ENCODE measurements at places on chromosomes 4 and X.

GRCh38 chr4:42543762-42544161 is 113.1 kb downstream of the ATP8A1 start:
- DNase-seq, result no peak

GRCh38 chr4:11632025-11632424 is 203.3 kb upstream of the HS3ST1 start:
- DNase-seq, result no peak

DNA sequence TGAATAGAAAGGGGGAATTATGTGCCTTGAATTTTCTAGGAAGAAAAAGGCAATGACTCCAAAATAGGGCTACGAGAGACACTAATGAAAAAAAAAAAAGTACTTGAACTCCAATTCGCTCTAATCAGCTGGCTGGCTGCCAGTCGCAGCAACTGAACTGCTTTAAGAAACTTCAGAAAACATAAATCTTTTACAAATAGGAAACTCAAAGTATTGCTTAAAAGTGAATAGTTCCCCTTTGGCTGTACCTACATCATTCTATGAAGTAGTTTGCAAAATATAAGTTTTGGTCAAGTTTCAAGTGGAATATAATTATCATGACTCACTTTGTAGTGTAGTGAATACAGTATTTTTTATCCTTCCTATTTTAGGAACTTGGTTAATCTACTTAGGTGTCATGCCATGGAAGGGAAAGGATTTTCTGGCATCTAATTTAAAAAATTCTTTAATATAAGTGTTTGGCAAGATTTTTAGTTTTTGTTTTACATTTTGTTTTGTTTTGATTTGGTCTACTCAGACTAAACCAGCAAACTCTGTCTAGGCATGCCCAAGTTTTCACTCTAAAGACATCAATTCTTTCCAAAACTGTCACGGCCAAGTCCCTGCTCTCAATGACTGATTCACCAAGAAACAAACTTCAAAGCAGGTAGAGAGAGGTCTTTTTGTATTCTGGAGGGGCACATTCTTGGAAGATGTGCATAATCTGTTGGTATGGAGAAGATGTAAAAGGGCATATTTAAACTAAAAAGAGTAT is 382.4 kb upstream of the GALNT7 start:
- no peak for DNase-seq

DNA sequence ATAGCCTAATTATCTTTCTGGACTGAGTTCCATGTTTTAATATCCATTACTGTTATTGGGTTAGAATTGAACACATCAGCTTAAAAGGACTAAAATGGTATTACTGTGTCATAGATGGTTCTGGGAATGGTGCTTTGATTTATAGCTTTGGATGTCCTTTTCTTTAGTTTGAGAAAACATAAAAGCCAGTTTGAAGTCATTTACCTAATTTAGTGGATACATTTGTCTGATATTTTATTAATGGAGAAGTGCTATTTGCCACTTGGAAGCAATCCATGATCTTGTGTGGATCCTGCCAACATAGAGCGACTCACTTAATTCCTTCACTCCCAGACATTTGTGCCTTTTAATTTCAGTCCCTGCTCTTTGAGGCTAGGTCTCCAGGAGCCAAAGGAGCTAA is 212.4 kb upstream of the PACRGL start:
- DNase-seq, result no peak

DNA sequence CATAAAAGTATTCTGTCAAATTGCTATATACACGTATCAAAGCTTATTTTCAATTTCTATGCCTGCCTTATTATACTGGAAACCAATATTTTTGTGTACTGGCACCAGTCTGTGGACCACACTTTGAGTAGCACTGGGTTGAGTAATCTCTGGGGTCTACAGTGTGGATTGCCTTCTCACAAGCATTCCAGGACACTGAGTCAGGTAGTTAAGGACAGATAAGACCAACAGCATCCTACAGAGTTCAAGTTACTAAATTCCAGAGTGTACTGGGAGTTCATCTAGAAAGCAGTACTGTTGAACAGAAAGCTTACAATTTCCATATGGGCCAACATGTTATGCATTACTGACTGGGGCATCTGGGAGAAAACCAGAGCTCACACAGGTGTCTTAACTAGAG is 61.8 kb downstream of the VMA21 start:
- no peak for DNase-seq

DNA sequence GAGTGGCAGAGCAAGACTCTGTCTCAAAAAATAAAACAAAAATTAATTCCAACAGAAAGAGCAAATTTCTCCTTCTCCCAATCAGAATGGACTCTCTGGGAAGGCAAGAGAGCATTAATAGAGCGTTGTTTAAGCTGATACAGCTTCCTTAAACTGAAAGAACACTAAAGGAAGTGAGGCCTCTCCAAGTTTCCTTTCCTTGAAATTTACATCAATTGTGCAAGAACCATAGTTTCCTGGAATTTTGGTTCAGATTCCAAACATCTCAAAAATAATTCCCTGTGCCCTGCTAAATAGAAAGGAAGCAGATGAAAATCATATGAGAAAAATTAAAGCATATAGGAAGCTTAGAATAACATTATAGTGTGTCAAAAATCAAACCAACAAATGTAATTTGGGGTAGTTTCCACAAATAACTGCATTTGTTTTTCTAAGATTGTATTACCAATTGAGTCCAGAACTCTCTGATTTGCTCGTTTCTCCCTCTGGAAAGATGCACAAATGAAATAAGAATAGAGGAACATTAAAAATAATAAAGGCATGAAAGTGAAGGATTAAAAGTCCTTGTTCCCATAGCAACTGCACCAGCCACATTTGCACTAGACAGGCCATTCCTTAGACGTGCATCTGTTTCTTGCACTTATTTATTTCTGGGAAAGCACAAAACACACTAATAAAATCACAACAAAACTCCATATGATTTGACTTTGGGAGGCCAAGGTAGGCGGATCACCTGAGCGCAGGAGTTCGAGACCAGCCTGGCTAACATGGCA is 3.7 kb upstream of the FAM241A start:
- no peak for DNase-seq

- DNase-seq, result no peak
These were observed 14.7 kb downstream of the TMEM165 start for GRCh38 chr4:55410431-55410830.

DNA sequence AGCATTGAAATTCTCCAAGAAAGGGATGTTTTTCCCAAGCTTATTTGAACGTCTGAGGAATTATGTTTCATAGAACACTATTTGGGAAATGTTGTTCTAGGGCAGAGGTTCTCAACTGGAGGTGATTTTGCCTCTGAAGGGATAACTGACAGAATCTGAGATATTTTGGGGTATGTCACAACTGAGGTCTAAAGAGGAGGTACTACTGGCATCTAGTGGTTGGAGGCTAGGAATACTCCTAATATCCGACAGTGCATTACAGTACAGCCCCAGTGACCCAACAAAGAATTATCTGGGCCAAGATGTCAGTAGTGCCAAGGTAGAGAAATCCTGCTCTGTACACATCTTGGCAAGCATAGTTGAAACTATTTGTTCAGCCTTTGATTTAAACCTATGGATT is 6.4 kb downstream of the HSPA4L start:
- DNase-seq, result no peak

DNA sequence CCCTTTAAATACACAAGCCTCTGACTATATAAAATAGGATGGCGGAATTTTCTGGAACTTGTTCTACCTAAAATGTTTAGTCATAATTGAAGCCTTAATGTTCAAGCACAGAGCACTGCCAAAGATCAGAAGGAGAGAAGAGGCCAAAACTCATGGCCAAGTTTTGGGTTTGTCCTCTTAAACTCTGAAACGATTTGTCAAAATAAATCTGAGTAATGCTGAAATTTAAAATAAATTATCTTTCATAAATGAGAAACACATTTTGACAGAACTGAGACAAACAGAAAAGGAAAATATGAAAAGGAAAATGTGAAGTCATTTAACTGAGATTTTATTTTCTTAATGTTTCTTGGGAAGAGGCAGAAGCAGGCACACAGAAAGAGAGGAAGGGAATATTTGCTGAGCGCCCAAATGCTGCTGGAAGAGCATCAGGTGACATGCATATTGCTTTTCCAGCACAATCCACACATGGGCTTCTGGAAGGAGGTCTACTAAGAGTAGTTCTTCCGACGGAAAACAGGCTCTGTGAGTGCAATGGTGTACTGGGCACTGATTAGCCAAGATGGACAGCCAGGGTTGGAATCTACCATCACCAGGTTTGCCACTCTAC is 47.4 kb upstream of the ZNF518B start:
- DNase-seq, result no peak

GRCh38 chr4:1028574-1029220 is 17.3 kb downstream of the FGFRL1 start:
- no peak for DNase-seq

DNA sequence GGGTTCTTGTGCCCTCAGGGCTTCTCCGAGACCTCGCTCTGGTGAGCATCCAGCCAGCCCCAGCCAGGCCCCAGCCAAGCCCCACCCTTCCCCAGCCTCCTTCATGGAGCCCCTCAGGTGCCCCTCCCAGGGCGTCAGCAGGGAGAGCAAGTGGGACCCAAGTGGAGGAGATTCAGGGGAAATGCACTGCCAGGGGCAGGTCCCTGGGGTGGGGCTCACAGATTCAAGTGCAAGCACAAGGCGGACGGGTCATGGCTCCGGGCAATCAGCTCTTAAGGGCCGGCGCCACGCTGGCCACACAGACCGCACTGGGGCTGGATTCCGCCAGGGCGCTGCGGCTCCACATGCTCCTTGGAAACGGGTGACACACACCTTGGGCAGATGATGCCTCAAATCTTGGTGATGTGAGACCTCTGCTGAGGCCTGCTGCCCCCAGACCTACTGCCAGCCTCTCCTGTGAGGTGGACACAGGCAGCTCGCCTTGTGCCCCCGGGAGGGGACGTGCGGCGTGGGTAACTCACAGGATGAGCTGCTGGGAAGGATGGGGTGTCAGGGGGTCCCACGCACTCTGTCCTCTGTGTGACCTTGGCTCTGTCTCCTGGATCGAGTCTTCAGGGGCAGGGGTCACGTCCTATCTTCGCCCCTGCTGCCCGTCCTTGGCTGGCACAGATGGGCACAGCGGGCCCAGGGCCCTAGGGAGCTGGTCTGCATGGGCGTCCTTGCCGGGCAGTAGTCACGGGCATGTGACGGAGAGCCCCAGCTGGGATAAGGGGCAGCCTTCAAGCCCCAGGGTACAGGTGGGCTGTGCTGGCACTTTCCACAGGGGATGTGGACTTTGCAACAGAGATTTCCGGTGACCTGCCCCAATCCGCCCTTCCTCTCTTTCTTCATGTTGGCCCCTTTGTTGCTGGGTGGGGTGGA is 17.1 kb downstream of the NAT8L start:
- no peak for DNase-seq

DNA sequence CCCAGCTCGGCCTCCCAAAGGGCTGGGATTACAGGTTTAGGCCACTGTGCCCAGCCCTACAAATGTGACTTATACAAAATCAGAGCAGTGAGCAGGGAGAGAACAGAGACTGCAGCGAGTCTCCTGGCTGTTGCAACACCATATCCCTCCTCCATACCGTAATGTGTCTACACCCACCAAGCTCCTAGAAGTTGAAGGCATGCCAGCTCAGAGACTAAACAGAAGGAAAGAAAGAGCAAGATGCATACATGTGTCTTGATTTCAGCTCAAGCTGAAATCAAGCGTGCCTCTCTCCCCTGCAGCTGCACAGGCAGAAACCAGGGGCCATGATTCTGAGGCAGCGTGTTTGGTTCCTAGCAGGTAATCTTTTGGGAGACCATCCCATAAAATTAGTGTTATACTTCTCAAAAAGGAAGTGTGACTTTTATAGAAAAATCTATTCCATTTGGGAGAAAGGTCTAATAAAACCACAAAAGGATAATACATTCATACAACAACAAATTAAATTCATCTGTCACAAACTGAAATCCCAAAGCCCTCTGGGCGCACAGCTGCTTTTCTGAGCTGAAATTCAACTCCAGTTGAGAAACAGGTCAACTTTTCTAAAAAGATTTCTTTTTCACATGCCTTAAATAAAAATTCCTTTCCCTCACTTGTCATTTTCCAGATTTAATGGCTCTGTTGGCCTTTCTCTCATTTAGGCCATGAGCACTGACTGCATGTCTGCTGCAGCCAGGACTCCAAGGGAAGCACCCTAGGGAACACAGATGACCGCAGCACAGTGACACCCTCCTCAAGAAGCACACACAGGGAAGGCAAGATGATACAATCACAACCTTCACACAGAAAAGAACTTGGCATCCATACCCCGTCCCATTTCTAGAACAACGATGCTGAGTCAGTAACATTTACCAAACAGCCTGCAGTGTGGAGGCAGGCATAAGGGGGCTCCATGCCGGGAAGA is 34.4 kb downstream of the AFAP1 start:
- no peak for DNase-seq

DNA sequence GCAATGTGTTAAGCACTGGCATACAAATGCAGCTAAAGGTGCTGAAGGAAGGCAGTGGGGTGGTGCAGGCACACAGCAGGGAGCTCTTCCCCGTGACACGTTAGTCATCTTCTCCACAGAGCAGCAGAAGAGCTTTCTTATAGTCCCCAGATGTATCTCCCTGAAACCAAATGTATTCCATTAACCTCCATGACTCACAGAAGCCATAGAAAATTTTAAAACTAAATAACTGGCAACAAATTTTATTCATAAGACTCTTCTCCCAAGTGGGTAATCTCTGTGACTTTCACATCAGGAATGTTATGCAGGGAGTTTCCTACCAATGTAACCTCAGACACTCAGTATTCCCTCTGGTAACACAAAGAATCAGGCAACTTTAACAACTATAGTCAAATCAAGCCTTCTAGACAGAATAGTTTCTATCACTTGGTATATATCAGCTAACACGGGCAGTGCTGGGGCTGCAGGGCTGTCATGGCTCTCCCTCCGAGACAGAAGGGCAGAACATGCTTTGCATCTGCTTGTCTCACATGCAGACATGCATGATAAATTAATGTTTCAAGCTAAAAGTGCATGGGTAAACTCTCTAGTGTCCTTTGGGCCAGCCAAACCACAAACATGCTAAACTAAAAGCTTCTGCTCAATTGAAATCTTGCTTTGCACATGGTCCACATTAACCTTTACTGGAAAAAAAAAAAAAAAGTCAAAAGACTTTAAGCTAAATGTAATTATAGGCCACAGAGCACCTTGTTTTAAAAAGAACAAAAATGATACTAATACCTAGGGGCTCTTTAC is 28.2 kb downstream of the ANXA5 start:
- DNase-seq, result no peak

DNA sequence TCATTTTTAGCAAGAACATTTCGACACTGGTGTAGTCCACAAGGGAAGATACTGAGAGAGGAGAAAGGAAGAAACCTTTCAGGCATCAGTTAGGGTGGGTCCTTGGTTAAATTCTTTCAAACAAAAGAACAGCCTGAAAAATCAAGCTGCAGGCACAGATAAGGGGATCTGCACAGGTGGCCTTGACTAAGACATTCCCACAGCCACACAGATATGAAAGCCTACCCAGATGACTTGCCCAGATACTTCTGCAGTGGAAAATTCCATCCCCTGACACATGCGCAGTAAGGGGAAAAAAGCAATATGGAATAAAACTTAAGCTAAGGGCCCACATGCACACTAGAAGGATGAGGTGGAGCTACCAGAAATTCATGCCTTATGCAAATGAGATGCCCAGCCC is 8.9 kb upstream of the TMEM165 start:
- no peak for DNase-seq

DNA sequence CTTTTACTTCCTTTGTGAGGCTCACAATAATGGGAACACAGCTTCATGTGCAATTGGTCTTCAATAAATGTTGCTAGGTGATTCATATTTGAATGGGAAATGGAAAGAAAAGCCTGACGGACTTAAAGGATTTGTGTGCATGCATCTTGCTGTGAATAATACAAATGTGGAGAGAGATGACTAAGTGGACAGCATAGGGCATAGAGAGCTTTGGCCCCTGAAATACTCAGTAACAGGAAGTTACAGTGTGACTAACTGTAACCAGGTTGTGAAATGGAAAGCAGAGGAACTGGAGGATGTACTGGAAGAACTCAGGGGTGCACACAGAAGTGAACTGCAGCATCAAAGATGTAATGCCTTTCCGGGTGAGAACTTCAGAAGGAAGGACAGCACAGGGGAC is 206.7 kb downstream of the MGST2 start:
- DNase-seq, result no peak
